ENCODE measurements at places on chromosomes 4 and X.

DNA sequence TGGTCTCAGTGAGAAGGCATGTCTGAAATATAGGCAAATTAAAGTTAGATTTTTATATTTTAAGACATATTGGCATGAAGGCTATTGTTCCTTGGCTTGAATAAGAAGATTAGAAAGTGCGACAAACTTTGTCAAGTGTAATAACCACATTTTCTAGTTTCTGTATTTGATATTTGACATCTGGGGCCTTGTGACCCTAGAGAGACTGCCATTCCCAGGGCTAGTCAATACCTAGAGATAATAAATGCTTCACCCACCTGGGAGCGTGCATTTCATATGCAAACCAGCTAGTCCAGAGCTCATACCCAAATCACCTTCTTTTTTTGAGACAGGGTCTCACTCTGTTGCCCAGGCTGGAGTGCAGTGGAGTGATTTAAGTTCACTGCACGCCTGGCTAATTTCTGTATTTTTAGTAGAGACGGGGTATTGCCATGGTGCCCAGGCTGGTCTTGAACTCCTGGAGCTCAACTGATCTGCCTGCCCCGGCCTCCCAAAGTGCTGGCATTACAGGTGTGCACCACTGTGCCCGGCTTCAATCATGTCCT lies 62.6 kb downstream of the COQ2 start:
- no peak overlapping the region for H3K27ac ChIP-seq
- H3K4me1 ChIP-seq = peaks cover 46% of the 10 kb centered on the region
- no peak overlapping the region for H3K4me3 ChIP-seq
- no peak for DNase-seq
- no peaks in the 10 kb centered on the region for H3K27me3 ChIP-seq
- no peaks in the 10 kb centered on the region for H3K36me3 ChIP-seq

DNA sequence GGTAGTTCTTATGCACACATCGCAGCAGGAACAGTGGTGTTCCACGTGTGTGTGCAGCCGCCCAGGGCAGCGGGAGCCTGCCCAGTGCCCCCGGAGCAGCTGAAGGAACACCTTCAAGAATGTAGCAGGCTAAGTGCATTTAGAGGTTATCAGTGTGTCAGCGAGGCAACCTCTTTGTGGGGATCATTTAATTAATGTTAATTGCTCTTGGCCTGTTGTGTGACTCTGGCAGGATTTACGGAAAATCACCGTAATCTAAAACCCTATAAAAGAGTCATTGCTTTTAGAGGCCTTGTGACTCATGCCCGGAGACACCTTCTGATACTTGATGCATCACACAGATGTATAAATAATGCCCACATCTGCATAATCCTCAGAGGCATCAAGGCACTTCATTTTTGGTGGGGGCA lies 47.3 kb upstream of the GATB start:
- no peaks in the 10 kb centered on the region for H3K4me1 ChIP-seq
- no peaks in the 10 kb centered on the region for H3K36me3 ChIP-seq
- DNase-seq = no peak

- no peaks in the 10 kb centered on the region for H3K4me1 ChIP-seq
- no peaks in the 10 kb centered on the region for H3K36me3 ChIP-seq
- no peak overlapping the region for H3K4me3 ChIP-seq
- DNase-seq = no peak
- H3K27ac ChIP-seq = no peak overlapping the region
Measured at GRCh38 chr4:110004556-110004955, 91.9 kb downstream of the EGF start.

DNA sequence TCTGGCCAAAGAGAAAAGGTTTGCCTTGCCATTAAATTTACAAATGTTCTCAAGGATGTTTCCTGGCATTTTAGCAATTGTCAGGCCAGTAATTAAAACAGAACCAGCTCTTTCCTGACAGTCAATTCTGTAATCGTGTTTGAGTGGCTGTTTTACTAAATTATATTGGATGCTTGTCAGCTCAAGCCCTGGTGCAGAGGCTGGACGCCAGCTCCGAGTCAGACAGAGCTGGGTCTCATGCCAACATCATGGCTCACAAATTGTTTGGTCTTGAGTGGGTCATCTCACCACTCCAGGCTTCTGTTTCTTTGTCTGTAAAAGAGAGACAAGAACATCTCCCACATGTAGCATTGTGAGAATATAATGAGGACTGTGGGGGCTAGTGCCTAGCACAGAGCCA lies 190.3 kb upstream of the PSAPL1 start:
- DNase-seq = no peak
- no peaks in the 10 kb centered on the region for H3K27me3 ChIP-seq
- H3K36me3 ChIP-seq = no peaks in the 10 kb centered on the region
- no peaks in the 10 kb centered on the region for H3K4me1 ChIP-seq
- H3K27ac ChIP-seq = no peak overlapping the region

DNA sequence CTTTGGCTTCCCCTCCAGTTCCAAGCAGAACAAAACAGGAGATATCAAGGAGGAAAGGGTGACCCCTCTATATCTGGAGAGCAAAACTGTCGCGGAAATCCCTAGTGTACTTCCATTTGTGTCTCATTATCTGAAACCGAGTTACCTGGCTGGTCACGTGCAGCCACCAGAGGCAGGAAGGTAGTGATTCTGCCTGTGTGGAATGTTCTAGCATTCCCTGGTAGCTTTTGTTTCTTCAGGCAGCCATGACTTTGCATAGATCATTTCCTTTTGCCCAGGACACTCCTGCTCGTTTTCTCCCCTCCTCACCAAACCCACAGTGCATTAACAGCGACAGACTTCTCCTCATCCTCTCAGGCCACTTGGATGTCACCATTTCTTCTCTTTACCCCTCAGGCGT lies 107.9 kb downstream of the PTTG2 start:
- H3K27me3 ChIP-seq = no peaks in the 10 kb centered on the region
- no peak overlapping the region for H3K27ac ChIP-seq
- no peak overlapping the region for H3K4me3 ChIP-seq
- peaks cover 27% of the 10 kb centered on the region for H3K36me3 ChIP-seq
- no peaks in the 10 kb centered on the region for H3K4me1 ChIP-seq

- peak; percentile 1 for DNase-seq
- H3K36me3 ChIP-seq = no peaks in the 10 kb centered on the region
- no peak overlapping the region for H3K4me3 ChIP-seq
- no peaks in the 10 kb centered on the region for H3K27me3 ChIP-seq
Measured at GRCh38 chr4:78749972-78750727, 26.0 kb upstream of the BMP2K start.
